ENCODE measurements at places on chromosomes 12 and 14. TPM values are rescaled to one million over a fixed set of nuclear protein-coding genes. Genes with fewer than 3 reads are reported as not detected.

Gene NTS
- 22.1 TPM for total RNA-seq

Gene CCDC60
- 0.57 TPM for total RNA-seq

Gene CDC42BPB
- 87.1 TPM for total RNA-seq

Gene ART4
- total RNA-seq, result not detected

Gene OTOGL
- total RNA-seq, result 0.39 TPM

Gene KRT79
- total RNA-seq, result not detected

Gene CLEC14A
- total RNA-seq, result 0.09 TPM

Gene KLRF2
- total RNA-seq, result not detected

Gene KRT5
- total RNA-seq, result not detected

Gene LIN7A
- total RNA-seq, result 8.6 TPM
